Bronchus fibroblast of lung (primary cell): ENCODE measurements at places on chromosomes 2 and 18. TPM values are rescaled to one million over a fixed set of nuclear protein-coding genes. Genes with fewer than 3 reads are reported as not detected.

The YIPF4 gene
- total RNA-seq, result 5.9 and 10.4 TPM in 2 replicates

The OTOS gene
- total RNA-seq, result not detected in 2 replicates

The MMADHC gene
- total RNA-seq, result 79.7 and 94.0 TPM in 2 replicates

The NFU1 gene
- total RNA-seq, result 32.9 and 37.7 TPM in 2 replicates

The MALL gene
- 6.7 and 9.8 TPM in 2 replicates for total RNA-seq

The SCN3A gene
- 0.15 and 0.17 TPM in 2 replicates for total RNA-seq

The DLX2 gene
- 0.15 TPM in 1 of 2 replicates, not detected in the other for total RNA-seq

The LYPD6B gene
- under 0.01 TPM in 1 of 2 replicates, not detected in the other for total RNA-seq

The BOLL gene
- total RNA-seq, result not detected in 2 replicates

The GAD1 gene
- not detected in 2 replicates for total RNA-seq

The MYO3B gene
- total RNA-seq, result under 0.01 TPM in 1 of 2 replicates, not detected in the other

The SERPINB3 gene
- not detected in 2 replicates for total RNA-seq

The CFAP65 gene
- total RNA-seq, result not detected in 2 replicates

The SCN9A gene
- 12.3 and 13.6 TPM in 2 replicates for total RNA-seq

The CMPK2 gene
- total RNA-seq, result 0.30 and 0.50 TPM in 2 replicates

The GLI2 gene
- 6.2 and 12.3 TPM in 2 replicates for total RNA-seq

The POTEJ gene
- not detected in 2 replicates for total RNA-seq

The ABCG5 gene
- total RNA-seq, result not detected in 2 replicates

The TUBA3E gene
- total RNA-seq, result not detected in 2 replicates

The ESPNL gene
- total RNA-seq, result 5.2 and 6.4 TPM in 2 replicates

The MAB21L4 gene
- not detected in 2 replicates for total RNA-seq

The OBSL1 gene
- 32.0 and 32.1 TPM in 2 replicates for total RNA-seq

The ARHGEF4 gene
- 1.6 and 2.7 TPM in 2 replicates for total RNA-seq

The MSH6 gene
- total RNA-seq, result 34.9 and 51.6 TPM in 2 replicates

The KCNK3 gene
- total RNA-seq, result not detected in 2 replicates

The GPAT2 gene
- 2.4 and 2.5 TPM in 2 replicates for total RNA-seq

The AFF3 gene
- total RNA-seq, result 9.1 and 11.3 TPM in 2 replicates

The UGT1A4 gene
- not detected in 2 replicates for total RNA-seq

The VSNL1 gene
- total RNA-seq, result 0.17 and 1.0 TPM in 2 replicates

The SETBP1 gene
- 0.67 and 0.74 TPM in 2 replicates for total RNA-seq

The ACTR3 gene
- 152 and 157 TPM in 2 replicates for total RNA-seq

The SLC9A4 gene
- not detected in 2 replicates for total RNA-seq

The ATIC gene
- total RNA-seq, result 46.6 and 51.6 TPM in 2 replicates

The MYCN gene
- total RNA-seq, result not detected in 2 replicates

The IHH gene
- not detected in 2 replicates for total RNA-seq

The SGPP2 gene
- total RNA-seq, result 0.17 TPM in 1 of 2 replicates, not detected in the other

The CHAC2 gene
- total RNA-seq, result 7.9 and 8.5 TPM in 2 replicates

The AP1S3 gene
- 1.2 and 2.2 TPM in 2 replicates for total RNA-seq

The IL1RN gene
- not detected in 2 replicates for total RNA-seq

The GORASP2 gene
- 104 and 111 TPM in 2 replicates for total RNA-seq

The ELMOD3 gene
- total RNA-seq, result 11.3 and 12.9 TPM in 2 replicates

The KLHL41 gene
- total RNA-seq, result 0.30 and 0.34 TPM in 2 replicates

The SPATA3 gene
- total RNA-seq, result not detected in 2 replicates

The PSD4 gene
- 8.4 and 8.8 TPM in 2 replicates for total RNA-seq

The TMEM17 gene
- 1.5 and 2.1 TPM in 2 replicates for total RNA-seq

The HOXD8 gene
- total RNA-seq, result not detected in 2 replicates
